ENCODE measurements at places on chromosomes 4 and X.

DNA sequence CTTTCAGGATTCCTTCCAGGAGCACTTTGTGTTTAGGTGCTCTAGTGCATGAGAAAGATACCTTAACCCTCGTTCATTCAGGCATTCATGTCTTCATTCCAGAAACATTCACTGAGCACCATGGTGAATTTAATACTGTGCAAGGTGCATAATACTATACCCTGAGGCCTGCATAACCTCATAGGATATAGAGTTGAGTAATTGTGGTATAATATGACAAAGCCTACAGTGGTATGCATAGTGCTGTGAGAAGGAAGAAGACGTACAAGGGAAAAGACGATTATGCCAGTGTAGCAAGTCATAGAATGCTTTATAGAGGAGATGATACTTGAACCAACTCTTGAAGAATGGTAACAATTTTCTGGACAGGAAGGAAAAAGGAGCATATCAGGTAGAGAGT lies 34.3 kb downstream of the MTM1 start:
- no peak for DNase-seq

GRCh38 chr4:185437809-185438208 lies 12.0 kb upstream of the UFSP2 start:
- no peak for DNase-seq

- DNase-seq: no peak
Observed at GRCh38 chrX:106401965-106402559, 209.7 kb upstream of the RADX start.

- no peak for DNase-seq
Observed at GRCh38 chr4:72312032-72312650, 256.9 kb downstream of the ADAMTS3 start.

DNA sequence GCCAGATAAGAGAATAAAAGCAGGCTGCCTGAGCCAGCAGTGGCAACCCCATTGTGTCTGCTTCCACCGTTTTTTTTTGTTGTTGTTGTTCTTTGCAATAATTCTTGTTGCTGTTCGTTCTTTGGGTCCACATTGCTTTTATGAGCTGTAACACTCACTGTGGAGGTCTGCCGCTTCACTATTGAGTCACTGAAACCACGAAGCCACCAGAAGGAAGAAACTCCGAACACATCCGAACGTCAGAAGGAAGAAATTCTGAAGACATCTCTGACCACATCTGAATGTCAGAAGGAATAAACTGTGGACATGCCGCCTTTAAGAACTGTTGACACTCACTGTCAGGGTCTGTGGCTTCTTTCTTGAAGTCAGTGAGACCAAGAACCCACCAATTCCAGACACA lies 110.5 kb downstream of the PCDH18 start:
- no peak for DNase-seq

Data from GM12892 (cell line).